ENCODE measurements at places on chromosomes 1 and 21.

DNA sequence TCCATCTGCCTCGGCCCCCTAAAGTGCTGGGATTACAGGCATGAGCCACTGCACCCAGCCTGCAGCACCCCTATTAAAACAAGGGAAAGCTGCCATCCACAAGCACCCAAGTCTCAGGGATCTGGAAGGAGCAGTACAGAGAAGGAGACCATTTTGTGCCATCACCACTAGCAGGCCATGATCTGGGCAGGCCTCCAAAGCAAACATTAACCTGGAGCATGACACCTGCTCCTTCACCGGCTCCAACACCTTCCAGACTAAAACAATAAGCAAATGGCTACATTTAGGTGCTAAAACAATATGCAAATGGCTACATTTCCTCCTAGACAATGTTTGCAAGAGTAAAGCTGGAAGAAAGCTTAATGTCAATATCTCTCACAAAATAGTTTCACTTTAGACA, 16.7 kb downstream of the MEAF6 start:
- DNase-seq, result no peak

GRCh38 chr1:231215681-231216385, 25.2 kb upstream of the GNPAT start:
- no peak for DNase-seq

DNA sequence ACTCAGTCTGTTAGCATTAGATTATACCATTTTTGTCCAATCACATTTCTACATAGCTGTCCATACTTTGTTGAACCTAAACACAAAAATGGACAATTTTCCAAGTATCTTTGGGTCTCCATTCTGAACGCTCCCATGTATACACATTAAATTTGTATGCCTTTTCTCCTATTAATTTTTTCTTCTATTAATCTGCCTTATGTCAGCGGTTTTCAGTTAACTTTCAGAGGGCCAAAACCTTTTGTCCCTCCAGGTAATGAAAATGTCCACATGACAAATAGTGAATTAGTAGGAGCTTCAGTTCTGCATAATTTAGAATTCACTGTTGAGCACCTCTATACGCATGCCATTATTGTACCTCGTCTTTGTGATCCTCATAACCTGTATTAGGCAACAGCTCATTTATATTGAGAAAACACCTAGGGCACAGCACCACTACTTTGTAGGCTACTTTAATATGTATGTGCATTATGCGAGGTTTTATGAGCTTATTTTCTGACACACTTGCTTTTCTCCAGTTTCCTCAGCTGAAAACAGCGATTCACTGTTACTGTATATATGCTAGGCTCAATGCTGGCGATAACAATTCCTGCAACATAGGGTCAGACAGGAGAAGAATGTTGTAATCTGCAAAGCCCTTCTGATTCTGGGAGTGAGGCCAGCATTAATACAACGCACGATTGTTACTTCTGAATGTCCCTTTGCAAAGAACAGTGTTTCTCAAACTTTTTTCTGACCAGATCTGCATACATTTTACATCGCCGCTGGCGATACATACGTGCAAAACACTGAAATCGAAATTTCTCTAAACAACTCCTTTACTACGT, 1.1 kb upstream of the ABCD3 start:
- DNase-seq, result no peak

DNA sequence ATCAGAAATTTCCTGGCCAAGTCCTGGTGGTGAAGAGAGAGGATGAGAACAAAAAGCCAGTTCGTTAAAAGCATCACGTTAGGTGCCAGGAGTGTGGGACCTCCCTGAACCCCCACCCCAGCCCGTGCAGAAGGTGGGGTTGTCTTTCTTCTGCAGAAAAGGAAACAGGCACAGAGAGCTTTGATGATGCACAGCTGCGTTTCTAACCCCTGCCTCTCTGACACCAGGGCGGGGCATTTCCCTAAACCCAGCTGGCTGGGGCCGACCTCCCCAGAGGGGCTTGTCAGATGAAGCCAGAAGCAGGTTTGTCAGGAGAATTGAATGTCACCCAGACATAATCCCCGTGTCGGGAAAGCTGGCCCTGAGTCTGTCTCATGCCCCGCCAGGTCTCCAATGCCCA, 189.3 kb upstream of the EDN2 start:
- DNase-seq, result peak; percentile 36

DNA sequence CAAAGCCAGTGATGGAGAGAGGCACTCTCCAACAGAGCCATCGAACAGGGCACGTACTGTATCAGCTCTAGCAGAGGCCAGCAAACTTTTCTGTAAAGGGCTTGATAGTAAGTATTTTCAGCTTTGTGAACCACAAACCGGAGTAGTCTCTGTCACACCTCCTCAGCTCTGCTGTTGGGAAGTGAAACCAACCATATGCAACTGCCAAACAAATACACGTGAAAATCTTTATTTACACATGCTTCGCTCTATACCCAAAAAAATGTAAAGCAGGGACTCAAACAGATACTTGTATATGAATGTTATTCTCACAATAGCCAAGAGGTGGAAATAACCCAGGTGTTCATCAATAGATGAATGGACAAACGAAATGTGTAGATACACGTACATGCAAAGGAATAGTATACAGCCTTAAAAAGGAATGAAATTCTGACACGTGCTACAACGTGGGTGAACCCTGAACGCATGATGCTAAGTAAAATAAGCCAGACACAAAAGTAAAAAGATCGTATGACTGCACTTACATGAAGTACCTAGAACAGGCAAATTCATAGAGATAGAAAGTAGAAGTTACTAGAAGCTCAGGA, 39.0 kb downstream of the SETD4 start:
- DNase-seq, result no peak

GRCh38 chr1:214378492-214378891, 97.5 kb downstream of the SMYD2 start:
- DNase-seq, result no peak

- no peak for DNase-seq
These were observed 25.6 kb downstream of the ZYG11B start for GRCh38 chr1:52751589-52752483.

DNA sequence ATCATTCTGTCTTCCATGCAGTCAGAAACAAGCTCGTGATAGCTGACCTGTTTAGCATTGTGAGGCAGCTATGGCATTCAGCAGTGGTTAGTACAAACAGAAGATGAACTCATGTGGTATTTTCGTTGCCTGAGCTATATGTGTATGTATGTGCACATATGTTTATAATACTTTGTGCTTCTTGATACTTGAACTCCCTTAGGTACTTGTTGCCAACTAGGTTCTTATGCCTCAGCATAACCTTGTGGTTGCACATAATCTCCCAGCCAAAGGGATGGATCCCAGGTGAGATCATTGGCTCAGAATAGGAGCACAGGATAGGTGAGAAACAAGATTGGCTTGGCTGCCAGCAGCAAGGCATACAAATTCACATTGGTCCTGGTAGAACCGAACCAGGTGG, 86.1 kb downstream of the VPS26C start:
- DNase-seq, result no peak

GRCh38 chr1:75796376-75797272, at the start of gene MSH4:
MSH4 (plus strand) TSS chr1:75796882; CDS start chr1:75796986, 104 bp downstream.
- DNase-seq, result no peak

All from stimulated activated CD8-positive, alpha-beta memory T cell treated with anti-CD3 and anti-CD28 coated beads, Interleukin-7, amount 100 ng/mL, for 4 hours (primary cell).